ENCODE measurements at places on chromosomes 16 and 17.

DNA sequence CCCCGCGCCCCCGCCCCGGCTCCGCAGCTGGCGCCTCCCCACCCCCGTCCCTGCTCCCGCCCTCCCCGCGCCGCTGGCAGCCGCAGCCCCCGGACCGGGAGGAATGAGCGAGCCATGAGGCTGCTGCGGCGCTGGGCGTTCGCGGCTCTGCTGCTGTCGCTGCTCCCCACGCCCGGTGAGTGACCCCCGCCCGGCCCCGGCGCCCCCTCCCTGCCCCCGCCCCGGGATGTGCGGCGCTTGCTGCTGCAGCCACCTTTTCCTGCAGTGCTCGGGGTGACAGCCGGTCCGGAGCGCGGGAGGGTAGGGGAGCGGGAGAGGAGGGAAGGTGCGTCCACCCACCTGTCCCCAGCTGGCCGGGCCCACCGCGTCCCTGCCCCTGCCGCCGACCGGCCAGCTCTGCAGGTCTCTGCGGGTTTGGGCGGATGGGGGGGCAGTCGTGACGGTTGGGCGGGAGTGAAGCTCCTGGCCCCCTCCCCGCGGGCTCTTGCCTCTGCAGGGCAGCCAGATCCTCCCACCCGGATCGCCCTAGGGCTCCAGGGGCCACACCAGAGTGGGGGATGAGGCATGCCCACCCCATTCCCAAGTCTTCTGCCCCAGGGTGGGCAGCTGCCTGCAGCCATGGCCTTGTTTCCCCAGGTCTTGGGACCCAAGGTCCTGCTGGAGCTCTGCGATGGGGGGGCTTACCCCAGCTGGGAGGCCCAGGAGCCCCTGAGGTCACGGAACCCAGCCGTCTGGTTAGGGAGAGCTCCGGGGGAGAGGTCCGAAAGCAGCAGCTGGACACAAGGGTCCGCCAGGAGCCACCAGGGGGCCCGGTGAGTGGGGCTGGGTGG, 513 bp downstream of the ADAM11 start:
- peak overlapping the region; percentile 24 for H3K4me3 ChIP-seq
- no peaks in the 10 kb centered on the region for H3K36me3 ChIP-seq
- H3K27me3 ChIP-seq, result peaks cover 26% of the 10 kb centered on the region
- no peak overlapping the region for H3K27ac ChIP-seq

GRCh38 chr17:43720311-43721060, 38.1 kb downstream of the SOST start:
- peak; percentile 70 for DNase-seq
- H3K36me3 ChIP-seq, result peaks cover 3% of the 10 kb centered on the region
- H3K27me3 ChIP-seq, result peaks cover 7% of the 10 kb centered on the region

DNA sequence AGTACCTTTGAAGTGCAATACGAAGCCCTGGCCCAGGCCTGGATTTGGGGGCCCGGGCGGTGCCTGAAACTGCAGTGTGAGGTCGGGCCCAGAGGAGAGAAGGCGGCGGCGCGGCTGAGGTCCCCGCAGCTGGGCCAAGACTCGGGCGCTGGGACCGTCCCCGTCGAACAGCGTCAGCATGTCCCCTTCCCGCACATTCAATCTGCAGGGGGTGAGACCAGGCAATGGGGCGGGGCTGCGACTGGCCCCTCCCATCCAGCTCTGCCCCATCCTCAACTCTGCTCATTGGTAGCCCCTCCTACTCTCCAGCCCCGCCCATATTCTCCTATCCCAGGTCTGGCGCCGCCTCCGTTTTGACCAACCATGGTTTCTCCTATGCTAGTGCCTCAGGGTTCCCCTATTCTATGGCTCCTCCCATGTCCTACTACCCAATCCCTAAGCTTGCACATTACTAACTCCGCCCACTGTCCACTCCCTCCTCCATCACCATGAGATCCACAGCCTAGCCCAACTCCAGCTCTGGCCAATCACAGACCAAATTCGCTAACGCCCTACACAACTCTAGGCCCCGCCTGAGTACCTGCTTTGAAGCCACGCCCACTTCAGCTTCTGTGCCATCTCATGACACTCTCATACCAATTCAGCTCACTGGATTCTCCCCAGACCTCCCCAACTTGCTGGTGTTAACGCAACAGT, 14.4 kb upstream of the CDIPT start:
- H3K4me3 ChIP-seq, result peak overlapping the region; percentile 56
- DNase-seq, result peak; percentile 23
- peaks cover 30% of the 10 kb centered on the region for H3K27me3 ChIP-seq
- no peaks in the 10 kb centered on the region for H3K36me3 ChIP-seq
- peaks cover 17% of the 10 kb centered on the region for H3K4me1 ChIP-seq
- no peak overlapping the region for H3K27ac ChIP-seq

DNA sequence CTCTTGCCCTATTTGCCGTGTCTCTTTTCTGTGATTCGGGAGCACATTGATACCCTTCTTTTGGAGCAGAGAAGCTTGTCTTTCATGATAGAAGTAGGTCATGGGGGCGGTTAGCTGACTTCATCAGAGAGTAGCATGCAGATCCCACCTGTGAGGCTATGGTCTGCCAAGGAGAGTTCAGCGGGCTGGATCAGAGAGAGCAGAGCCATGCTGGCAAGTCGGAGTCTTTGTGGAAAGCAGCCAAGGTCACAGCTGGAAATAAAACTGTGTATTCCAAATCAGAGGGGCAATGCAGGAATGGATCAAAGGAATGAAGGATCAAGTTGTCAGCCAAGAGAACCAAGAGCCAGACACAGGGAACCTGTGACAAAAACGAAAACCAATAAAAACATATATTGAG, 595.9 kb downstream of the WWOX start:
- DNase-seq, result no peak
- H3K4me1 ChIP-seq, result peaks cover 4% of the 10 kb centered on the region
- H3K27ac ChIP-seq, result no peak overlapping the region
- H3K36me3 ChIP-seq, result no peaks in the 10 kb centered on the region
- no peaks in the 10 kb centered on the region for H3K27me3 ChIP-seq
- H3K4me3 ChIP-seq, result no peak overlapping the region

DNA sequence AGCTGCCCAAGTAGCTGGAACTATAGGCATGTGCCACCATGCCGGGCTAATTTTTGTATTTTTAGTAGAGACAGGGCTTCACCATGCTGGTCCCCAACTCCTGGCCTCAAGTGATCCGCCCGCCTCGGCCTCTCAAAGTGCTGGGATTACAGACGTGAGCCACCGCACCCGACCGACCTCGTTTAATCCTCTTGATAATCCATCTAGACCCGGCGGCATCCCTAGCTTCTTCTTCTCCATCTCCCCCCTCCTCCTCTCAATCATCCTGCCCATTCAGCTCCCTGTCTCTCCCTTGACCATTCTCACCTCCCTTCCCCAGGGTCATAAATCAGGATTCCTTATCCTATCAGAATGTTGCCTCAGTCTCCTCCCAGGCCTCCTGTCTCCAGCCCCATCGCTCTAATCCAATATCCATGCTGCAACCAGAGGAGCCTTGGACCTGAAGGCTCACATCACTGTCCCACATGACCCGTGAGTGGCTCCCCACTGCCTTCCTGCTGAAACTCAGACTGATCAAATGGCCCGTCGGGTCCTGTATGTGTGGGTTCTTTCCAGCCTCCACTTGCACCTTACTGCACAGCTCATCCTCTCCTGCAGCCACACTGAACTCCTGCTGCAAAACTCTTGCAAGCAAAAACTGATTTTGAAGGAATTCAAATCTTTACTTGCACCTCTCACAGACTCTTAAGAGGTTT, 74.1 kb upstream of the CDH5 start:
- H3K27me3 ChIP-seq, result peaks cover 10% of the 10 kb centered on the region
- no peaks in the 10 kb centered on the region for H3K36me3 ChIP-seq
